ENCODE measurements at places on chromosomes 3 and 15. TPM values are rescaled to one million over a fixed set of nuclear protein-coding genes. Genes with fewer than 3 reads are reported as not detected.

DNA sequence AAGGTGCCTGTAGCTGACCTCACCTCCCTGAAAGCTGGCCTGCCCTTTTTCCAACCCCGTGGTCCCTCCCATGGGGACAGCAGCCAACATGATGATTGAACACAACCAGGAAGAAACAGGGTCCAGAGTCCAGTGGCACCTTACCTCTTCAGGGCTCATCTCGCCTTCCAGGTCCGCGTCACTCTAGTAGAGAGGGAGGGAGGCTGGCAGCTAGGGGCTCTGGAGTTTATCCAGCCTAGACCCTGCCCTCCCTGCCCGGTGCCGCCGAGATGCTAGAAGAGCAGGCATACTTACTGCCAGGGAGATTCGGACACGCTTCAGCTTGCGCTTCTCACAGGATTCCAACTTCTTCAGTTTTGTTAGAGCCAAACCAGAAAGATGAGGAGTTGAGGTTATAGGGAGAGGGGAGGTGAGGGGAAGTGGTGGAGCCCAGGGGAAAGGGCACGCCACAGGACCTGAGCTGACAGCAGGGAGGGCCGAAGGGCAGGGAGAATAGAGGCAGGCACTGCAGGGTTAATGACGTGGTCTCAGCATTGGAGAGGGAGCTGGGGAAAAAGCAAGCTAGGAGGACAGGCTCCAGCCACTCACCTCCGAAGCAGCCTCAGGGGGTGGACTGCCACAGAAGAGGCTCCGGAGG, 9.1 kb downstream of the CLCN2 start:
- no peak overlapping the region for H3K4me3 ChIP-seq
- peaks cover 13% of the 10 kb centered on the region for H3K36me3 ChIP-seq
- H3K4me1 ChIP-seq = peaks cover 14% of the 10 kb centered on the region
- H3K27ac ChIP-seq = peak overlapping the region; percentile 15

The OGG1 gene
- 22.0 TPM for total RNA-seq

GRCh38 chr3:187022403-187023029, 92.2 kb downstream of the ST6GAL1 start:
- H3K4me1 ChIP-seq = no peaks in the 10 kb centered on the region
- H3K27me3 ChIP-seq = no peaks in the 10 kb centered on the region
- no peak overlapping the region for H3K4me3 ChIP-seq
- DNase-seq = no peak

- no peak overlapping the region for H3K27ac ChIP-seq
- H3K27me3 ChIP-seq = no peaks in the 10 kb centered on the region
- no peaks in the 10 kb centered on the region for H3K4me1 ChIP-seq
- H3K4me3 ChIP-seq = no peak overlapping the region
Observed at GRCh38 chr3:143511174-143511879, 336.9 kb downstream of the SLC9A9 start.

The CLDN11 gene
- 11.9 TPM for total RNA-seq

GRCh38 chr15:89599021-89599420, 23.8 kb downstream of the TICRR start:
- H3K4me3 ChIP-seq = no peak overlapping the region
- no peaks in the 10 kb centered on the region for H3K36me3 ChIP-seq
- no peaks in the 10 kb centered on the region for H3K27me3 ChIP-seq

The CORO2B gene
- not detected for total RNA-seq

The MOBP gene
- total RNA-seq = 0.58 TPM

The FAN1 gene
- 29.2 TPM for total RNA-seq

- H3K27me3 ChIP-seq = no peaks in the 10 kb centered on the region
- H3K27ac ChIP-seq = no peak overlapping the region
- H3K4me3 ChIP-seq = no peak overlapping the region
- H3K36me3 ChIP-seq = no peaks in the 10 kb centered on the region
- peaks cover 78% of the 10 kb centered on the region for H3K4me1 ChIP-seq
Observed at GRCh38 chr3:113736548-113737089, 9.4 kb downstream of the NAA50 start.

DNA sequence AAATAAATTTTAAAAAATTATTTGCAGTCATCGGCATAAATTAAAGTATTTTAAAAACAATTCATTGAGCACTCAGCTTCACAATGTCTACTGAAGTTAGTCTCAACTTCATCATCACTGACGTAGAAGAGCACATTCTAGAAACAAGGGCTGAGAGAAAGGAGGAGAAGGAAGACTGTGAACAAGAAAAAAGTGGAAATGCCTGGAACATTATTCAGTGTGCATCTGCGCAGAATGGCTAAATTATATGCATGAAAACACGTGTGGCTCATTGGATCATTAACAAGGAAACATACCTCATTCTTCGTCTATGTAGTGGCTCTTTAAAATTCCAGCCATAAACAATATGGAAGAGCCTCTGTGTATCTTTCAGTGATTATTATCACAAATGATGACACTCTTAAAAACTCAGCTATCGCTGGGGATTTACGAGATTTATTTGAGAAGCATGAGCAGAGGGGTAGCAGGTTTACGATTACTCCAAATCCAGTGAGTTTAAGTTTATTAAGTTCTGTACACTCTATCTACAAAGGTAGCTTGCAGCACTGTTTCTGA, 404.2 kb upstream of the CDIN1 start:
- H3K27me3 ChIP-seq = no peaks in the 10 kb centered on the region
- no peak for DNase-seq

DNA sequence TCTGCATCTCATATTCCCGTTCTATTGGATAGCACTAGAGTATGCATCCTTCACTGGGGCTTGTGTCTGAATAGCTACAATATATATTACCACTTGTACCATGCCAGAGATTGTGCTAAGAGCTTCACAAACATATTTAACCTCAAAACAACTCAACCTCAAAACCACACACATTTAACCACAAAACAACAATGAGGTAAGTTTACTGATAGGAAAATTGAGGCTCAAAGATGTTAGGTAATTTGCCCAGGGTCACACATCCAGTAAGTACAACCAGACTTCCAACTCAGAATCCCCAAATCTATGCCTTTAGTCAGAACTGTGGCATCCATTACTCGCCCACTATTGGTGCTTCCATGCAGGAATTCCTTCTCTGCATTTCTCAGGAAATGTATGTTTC, 220.0 kb downstream of the FAM43A start:
- H3K27me3 ChIP-seq = no peaks in the 10 kb centered on the region
- no peak overlapping the region for H3K4me3 ChIP-seq
- no peak for DNase-seq
- no peak overlapping the region for H3K27ac ChIP-seq
- H3K36me3 ChIP-seq = no peaks in the 10 kb centered on the region

DNA sequence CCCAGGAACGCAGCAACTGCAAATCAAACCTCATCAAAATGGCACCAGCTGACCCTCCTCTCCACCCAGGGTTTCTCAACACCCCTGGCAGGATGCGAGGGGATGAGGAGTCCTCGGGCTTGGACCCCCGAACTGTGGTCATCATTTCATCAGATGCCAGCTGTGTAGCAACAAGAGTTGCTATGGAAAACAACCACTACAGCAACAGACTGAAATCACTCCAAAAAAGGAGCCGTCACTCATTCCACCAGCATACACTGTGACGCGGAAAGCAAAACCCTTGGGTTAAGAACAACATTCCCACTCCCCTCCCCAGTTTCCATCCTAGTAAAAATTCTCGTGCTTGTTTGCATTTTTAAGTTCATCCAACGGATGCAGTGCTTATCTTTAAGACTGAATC, 40.1 kb downstream of the VGLL4 start:
- H3K36me3 ChIP-seq = peaks cover 22% of the 10 kb centered on the region
- H3K4me3 ChIP-seq = no peak overlapping the region
- peak overlapping the region; percentile 78 for H3K27ac ChIP-seq
- peaks cover 74% of the 10 kb centered on the region for H3K4me1 ChIP-seq
- DNase-seq = peak; percentile 78
- H3K27me3 ChIP-seq = no peaks in the 10 kb centered on the region

The TLE3 gene
- 40.3 TPM for total RNA-seq

DNA sequence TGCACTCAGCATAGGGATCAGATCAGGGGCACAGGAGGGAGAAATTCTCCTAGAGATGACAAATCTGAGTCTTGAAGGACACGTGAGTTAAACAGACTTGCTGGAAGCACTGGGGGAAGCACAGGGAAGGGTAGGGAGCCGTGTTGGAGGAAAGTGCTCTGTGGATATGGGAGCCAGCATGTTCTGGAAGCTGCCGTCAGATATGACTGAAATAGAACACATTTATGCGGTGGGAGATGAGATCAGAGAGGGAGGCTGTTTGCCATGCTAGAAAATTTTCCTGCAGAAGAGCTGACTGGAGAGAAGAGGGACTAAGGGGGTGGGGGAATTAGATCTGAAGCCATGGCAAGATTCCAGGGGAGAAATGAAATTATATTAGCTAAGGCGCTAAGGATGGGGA, 1.8 kb downstream of the TAMM41 start:
- H3K4me3 ChIP-seq = no peak overlapping the region
- H3K27ac ChIP-seq = no peak overlapping the region
- H3K4me1 ChIP-seq = peaks cover 15% of the 10 kb centered on the region
- no peaks in the 10 kb centered on the region for H3K27me3 ChIP-seq

- H3K4me3 ChIP-seq = no peak overlapping the region
- DNase-seq = no peak
- H3K4me1 ChIP-seq = no peaks in the 10 kb centered on the region
- H3K27me3 ChIP-seq = no peaks in the 10 kb centered on the region
Observed at GRCh38 chr3:31472479-31473390, 60.0 kb upstream of the STT3B start.

- no peaks in the 10 kb centered on the region for H3K27me3 ChIP-seq
- H3K4me3 ChIP-seq = no peak overlapping the region
- H3K4me1 ChIP-seq = no peaks in the 10 kb centered on the region
- H3K27ac ChIP-seq = no peak overlapping the region
- no peak for DNase-seq
Observed at GRCh38 chr3:14914779-14915117, 32.6 kb upstream of the NR2C2 start.

GRCh38 chr3:128707928-128708494, 18.0 kb upstream of the RAB7A start:
- H3K27me3 ChIP-seq = peaks cover 5% of the 10 kb centered on the region
- H3K4me1 ChIP-seq = no peaks in the 10 kb centered on the region
- no peak overlapping the region for H3K4me3 ChIP-seq
- H3K36me3 ChIP-seq = no peaks in the 10 kb centered on the region
- no peak for DNase-seq

DNA sequence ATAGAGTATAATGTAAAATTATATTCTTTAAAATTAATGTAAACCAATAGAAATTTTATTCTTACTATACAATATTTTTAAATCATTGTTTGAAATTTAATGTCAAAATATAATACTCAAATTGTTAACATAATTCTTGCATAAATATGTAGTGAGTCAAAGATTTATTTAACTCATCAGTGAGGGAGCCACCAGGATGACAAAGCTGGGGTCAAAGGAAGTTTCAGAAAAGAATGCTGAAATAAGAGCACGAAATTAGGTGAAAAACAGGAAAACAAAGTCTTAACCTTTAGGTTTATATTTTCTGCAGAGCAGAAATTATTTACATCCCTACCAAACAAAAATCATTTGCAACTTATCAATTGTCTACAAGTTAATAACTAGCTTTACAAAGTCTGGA, 74.1 kb downstream of the DIPK2A start:
- no peak overlapping the region for H3K4me3 ChIP-seq
- H3K27ac ChIP-seq = no peak overlapping the region
- no peak for DNase-seq
- no peaks in the 10 kb centered on the region for H3K27me3 ChIP-seq

- H3K27me3 ChIP-seq = no peaks in the 10 kb centered on the region
- peak overlapping the region; percentile 69 for H3K4me3 ChIP-seq
- peaks cover 5% of the 10 kb centered on the region for H3K4me1 ChIP-seq
- peak; percentile 86 for DNase-seq
- no peaks in the 10 kb centered on the region for H3K36me3 ChIP-seq
Observed at GRCh38 chr15:100350434-100351226, 8.9 kb upstream of the ADAMTS17 start.

DNA sequence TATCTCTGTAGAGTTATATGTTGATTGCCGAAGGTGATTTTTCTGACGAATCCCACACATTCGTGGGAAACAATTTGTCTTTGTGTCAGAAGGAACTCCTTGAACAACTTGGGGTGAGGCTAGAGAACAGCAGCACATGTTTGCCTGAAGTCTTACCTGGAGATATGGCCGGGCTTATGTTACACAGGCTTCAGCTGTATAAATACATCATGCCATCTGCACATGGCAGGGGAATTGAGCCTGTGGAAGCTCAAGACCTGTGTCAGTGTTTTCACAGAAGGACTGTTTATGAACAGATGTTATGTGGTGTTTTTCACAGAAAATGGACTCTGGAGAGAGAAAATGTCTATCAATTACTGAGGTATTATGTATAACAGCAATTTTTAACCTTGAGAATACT, 203.6 kb upstream of the MDFIC2 start:
- no peaks in the 10 kb centered on the region for H3K4me1 ChIP-seq
- no peak overlapping the region for H3K27ac ChIP-seq
- no peaks in the 10 kb centered on the region for H3K36me3 ChIP-seq
- DNase-seq = peak; percentile 51
- no peak overlapping the region for H3K4me3 ChIP-seq

The ALDH1A2 gene
- not detected for total RNA-seq

DNA sequence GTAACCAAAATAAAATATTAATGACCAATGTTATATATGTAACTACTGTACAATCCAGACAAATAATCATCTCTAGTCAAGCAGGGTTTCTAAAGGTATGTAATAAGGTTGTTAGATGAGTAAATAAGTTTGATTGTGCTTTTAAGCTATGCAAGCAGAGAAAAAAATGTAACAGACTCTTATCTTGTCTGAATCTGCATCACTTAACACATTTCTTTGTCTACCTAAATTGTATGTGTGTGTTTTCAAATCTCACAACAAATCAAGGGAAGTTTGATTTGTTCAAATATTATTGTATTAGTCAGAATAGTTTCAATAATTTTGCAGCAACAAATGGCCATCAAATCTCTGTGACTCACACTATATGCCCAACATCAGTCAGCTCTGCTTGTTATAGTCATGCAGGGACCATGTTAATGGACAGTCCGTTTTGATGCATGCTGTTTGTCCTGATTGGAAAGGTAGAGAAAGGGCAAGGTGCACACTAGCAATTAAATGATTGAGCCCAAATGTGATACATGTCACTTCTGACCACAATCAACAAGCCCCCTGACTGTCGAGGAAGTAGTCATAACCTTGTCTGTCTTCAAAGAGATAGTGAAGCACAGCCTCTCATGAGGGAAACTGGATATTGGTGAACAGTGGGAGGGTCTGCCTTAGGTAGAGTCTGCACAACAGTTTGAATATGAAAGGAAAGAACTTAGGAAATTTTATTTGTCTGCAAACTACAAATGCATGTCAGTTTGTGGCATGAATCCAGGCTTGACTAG, 349.4 kb upstream of the SATB1 start:
- DNase-seq = no peak
- no peaks in the 10 kb centered on the region for H3K36me3 ChIP-seq
- no peak overlapping the region for H3K4me3 ChIP-seq

- H3K27ac ChIP-seq = no peak overlapping the region
- no peak for DNase-seq
- H3K4me1 ChIP-seq = no peaks in the 10 kb centered on the region
- no peak overlapping the region for H3K4me3 ChIP-seq
- H3K36me3 ChIP-seq = peaks cover 41% of the 10 kb centered on the region
- no peaks in the 10 kb centered on the region for H3K27me3 ChIP-seq
Observed at GRCh38 chr3:101333883-101334282, 13.5 kb upstream of the IMPG2 start.

Measured in stomach (tissue), 19 donors.